ENCODE measurements at places on chromosomes 11 and 22.

GRCh38 chr22:45577746-45578523 is 75.3 kb downstream of the FBLN1 start:
- peak; percentile 71 for DNase-seq

DNA sequence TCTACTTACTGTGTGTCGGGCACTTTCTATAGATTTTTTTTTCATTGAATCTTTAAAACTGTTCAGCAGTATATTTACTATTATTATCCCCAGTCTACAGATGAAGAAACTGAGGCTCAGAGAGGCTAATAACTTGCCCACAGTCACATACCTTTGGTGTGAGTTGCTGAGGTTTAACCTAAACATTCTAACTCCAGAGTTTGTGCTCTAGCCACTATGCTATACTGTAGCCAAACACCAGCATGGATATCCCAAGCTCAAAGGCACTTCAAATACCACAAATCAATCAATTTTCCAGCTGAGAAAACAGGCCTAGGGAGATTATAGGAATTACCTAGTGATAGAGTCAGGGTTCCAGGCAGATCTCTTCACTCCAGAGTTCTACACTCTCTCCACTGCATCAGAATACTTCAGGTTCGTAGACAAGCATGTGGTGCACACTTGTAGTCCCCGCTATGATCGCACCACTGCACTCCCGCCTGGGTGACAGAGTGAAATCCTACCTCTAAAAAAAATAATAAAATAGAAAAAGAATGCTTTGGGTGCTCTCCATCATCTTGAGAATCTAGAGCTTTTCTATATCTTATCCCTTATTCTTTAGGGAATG is 20.4 kb upstream of the UPB1 start:
- no peak for DNase-seq

DNA sequence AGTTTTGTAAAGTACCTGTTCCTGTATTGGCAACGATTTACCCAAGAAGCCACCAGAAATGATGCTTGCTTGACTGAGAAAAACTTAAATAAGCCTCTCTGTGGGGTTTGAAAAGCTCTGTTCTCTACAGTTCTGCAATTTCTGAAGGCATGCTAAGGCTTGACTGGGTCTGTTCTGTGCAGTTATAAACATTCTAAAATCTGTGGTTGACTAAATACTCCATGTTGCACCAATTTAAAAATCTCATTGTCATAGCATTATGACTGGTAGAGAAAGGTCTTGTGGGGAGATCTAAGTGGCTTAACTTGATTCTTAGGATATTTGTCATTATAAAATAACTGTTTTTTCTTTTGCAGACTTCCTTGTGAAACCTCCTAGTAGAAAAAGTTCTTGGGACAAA is 73.7 kb downstream of the MTMR3 start:
- no peak for DNase-seq

- no peak for DNase-seq
Measured at GRCh38 chr11:72238040-72238450, 5.9 kb downstream of the PHOX2A start.

DNA sequence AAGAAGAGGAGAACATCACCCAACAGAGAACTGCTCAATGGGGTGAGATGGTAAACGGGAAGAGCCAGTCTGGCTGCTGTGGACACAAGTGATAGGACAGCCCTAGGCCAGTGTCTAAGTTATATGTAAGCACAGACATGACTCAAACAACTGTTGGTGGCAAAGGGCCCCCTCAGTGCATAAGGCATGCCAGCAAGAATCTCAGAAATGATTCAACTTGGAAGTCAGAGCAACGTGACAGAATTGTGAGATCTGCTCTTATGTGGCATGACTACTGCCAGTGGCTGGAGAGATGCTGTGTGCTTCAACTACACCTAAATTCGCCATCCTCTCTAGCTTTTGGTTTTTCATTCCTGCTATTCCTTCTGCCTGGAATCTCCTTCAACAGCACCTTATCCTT is 7.4 kb downstream of the SLN start:
- DNase-seq: no peak

DNA sequence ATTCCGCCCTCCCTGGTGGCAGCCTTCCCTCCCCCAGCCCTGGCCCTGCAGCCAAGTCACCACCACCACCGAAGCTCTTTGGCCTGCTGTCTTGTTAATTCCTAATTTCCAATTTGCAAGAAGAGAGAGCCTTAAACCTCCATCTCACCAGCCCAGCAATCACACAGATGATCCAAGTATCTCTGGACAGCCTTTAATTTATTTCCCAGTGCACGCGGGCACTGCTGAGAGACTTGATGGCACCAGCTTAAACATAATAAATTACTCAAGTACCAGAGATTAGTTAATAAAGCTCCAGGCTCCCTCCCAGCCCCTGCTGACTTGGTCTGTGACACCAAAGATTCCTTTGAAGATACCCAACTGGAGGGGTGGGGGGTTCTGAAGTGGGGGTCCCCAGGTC is 494.7 kb downstream of the BUD13 start:
- no peak for DNase-seq

DNA sequence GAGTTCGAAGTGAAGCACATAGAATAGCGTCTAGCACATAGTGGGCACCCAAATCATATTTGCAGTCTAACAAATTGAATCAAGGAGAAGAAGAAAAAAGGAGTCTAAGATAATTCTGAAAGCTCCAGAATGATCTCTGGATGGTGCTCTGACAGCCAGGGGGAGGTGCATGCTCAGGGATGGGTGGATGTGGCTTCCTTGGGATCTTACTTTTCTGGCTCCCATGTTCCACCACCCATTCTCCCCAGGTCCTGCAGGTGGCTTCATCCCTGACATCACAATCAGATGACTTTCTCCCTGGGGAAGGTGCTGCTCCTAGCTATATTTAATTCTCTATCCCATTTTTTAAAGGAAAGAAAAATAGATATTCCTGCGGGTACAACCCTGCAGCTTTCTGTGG is 381.9 kb downstream of the CADM1 start:
- DNase-seq: no peak

DNA sequence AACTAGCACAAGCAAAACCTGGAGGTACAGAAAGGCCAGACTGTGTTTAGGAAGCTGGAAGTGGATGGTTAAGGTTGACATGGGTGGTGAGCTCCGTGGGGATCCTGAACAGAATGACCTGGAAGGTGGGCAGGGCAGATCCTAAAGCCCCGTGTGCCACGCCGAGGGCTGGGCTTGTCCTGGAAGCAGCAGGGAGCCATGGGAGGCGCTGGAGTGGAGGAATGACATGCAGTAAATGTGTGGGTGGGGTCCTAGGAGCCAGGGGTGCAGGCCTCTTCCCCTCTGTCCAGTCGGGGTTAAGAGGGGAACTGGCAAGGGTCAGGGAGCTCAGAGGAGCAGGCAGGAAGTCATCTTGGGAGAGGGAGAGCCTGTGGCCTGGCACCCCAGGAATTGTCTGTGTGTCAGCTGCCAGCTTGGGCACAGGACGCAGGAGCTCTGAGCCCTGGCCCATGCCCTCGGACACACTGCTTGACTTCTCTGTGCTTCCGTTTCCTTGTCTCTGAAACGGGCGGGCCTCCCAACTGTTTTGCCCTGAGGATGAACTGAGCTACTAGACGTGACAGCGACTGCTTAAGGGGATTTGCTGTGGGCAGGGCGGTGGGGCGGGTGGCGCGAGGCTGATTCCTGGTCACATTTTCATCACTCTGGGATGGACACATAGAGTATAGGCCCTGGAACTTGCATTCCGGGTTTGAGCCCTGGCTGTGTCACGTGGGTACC is 75.7 kb downstream of the MPPED1 start:
- no peak for DNase-seq

DNA sequence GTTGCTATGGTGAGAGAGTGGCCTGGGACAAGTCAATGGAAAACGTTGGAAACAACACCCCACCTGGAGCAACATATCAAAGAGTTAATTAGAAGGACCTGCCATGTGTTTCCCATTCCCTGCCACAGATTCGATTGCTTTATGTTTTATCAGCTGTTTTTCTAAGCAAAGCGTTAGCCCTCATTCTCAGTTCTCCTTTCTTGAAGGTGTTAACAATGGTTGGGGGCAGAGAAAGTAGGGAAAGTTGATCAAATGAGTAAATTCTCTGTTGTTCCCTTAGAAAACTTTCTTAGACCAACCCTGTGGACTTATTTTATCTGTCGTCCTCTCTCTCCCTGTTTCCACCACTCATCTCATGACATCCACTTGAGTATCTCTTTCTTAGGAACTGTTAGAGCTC is 102.5 kb downstream of the ADAMTS15 start:
- no peak for DNase-seq

GRCh38 chr11:37407461-37407860 is 809.4 kb upstream of the RAG2 start:
- no peak for DNase-seq

- no peak for DNase-seq
Measured at GRCh38 chr11:130213143-130213978, 53.8 kb downstream of the ST14 start.

DNA sequence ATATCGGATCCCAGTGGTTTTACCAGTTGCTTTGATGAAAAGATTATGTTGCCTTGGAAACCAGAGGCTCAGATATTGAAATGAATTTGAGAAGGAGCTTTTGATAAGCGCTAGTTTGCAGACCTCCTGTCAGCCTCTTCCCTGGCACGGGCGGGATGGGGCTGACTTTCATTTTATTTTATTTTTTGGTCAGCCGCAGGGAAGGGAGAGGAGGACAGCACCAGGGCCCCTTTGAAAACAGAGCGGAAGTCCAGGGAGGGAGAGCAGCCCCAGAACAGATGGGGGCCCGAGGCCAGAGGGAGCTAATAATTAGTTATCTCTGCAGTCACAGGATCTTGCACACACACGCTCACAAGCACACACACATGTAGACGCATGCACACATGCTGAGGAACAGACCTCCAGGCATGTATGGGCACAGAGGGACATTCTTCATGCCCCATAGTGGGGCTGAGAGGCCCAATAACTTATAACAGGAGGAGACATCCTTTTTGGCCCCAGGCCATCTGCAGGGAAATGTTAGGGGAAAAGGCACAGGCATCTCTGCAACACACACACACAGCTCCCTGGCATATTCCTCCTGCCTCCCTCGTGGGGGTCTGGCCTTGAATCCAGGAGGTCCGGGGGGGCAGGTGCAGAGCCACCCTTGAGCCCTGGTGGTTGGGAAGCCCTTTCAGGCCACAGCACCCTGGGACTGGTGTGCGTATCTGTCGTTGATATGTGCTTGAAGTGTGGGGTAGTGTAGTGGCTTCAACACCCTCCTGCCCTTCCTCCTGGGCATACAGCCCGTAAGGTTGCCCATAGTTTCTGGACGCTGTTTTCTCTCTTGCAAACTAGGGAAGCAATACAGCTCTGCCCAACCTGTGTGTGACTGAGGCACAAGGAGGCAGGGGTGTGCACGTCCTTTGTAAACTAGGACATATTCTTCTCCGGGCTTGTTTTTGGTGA is 117.3 kb downstream of the CEP164 start:
- no peak for DNase-seq

DNA sequence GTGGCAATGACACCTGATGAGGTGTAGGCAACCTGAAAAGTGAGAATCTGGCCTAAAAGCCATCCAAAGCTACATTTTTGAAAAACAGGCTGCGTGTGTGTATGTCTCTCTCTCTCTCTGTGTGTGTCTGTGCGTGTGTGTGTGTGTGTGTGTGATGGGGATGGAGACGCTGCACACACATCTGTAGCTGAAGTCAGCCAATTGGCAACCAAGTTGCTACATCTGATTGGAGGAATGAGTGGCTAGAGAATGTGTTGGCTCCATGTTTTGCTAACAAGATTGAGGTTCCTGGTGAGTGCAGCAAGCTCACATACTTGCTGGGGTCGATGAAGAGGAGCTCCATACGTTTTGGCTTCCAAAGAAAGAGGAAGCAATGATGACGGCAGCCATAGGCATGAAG is 311.4 kb upstream of the NCAM1 start:
- no peak for DNase-seq
